ENCODE measurements at places on chromosomes 12 and 14. TPM values are rescaled to one million over a fixed set of nuclear protein-coding genes. Genes with fewer than 3 reads are reported as not detected.

DNA sequence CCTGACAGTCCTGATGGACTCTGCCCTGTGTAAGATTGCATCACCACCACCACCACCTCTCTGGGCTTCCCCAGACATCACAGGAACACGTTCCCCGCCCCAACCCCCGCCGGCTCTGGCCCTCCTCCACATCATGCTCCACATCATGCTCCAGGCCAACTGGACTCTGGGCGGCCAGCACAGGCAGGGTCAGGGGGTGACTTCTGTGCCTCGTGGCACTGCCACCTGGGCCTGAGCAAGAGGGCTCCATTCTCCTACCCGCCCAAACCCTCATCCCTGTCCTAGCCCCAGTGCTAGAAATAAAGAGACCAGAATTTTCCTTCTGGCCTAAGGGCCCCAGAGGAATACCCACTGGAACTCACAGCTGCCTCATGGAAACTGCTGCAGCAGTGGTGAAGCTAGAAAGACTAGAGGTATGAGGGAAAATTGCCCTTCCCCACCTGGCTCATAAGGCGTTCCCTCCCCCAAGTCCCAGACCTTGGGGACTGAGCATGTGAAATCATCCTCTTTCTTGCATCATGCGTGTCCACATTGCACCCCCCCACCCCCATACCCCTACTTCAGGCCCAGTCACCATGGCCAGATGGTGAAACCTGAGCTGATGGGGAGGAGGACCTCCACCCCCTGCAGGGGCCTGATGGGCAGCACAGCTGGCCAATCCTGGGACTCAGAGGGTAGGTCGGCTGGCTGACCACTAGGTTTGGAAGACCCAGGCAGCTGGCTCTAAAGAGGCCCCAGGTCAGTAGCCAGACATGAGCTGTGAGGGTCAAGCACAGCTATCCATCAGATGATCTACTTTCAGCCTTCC lies at the start of gene INHBE:
TSS of gene INHBE (plus strand) at position 742 of the 808 bp plus-strand sequence. CDS start 230 bp downstream, outside the sequence.
- no peak for DNase-seq

GRCh38 chr12:56103823-56104108 lies 593 bp upstream of the PA2G4 start:
- DNase-seq: no peak

GRCh38 chr12:101655393-101655792 lies 42.0 kb upstream of the CHPT1 start:
- no peak for DNase-seq

- DNase-seq: no peak
These were observed 3.7 kb upstream of the IFFO1 start for GRCh38 chr12:6559500-6559899.

DNA sequence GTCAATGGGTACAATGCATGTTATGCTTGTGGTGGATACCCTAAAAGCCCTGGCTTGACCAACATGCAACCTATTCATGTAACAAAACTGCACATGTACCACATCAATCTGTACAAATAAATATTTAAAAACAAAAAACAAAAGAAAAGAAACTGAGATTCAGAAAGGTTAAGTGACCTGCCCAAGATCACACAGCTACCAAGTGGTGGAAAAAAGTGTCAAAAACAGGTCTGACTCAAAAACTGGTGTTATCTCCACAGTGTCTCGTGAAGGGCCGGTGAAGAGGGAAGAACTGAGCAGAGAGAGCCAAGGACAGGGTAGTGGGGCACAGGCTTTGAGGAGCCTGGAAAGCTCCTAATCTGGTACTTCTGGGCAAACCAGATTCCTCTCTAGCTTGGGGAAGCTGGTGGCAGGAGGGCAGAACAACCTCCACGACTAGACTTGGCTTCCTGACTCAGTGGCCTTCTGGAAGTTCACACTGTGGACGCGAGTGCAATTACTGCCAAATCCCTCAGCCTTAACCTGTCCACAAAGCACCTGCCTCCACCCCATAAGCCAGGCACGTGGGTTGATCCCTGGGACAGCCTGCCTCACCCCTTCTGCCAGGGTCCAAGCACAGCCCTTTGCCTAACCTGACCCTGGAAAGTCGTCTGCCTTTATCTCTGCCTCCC lies 15.6 kb downstream of the ZBTB39 start:
- DNase-seq: no peak

DNA sequence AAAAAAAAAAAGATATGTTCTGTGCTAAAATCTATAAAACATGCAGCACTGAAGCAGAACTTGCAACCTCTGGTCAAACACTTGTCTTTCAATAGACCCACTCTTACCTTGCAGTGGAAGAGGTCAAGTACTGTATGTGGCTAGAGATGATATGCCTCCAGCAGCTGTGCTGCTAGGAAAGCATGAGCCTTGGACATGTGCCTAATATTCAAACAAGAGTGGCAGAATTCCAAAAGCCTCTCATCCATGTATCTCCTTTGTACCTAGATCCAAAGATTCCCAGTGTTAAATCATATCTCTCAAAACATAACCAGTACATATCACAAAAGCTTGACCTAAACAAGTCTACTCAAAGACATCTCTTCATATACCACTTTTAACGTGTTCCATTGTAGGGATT lies 105.0 kb upstream of the CPNE8 start:
- DNase-seq: no peak

- DNase-seq: no peak
These were observed 13.1 kb downstream of the CBX5 start for GRCh38 chr12:54266852-54267251.

GRCh38 chr14:61603736-61604135 lies 91.6 kb upstream of the HIF1A start:
- DNase-seq: no peak

GRCh38 chr14:43671716-43672485 lies 835.2 kb downstream of the FSCB start:
- no peak for DNase-seq

DNA sequence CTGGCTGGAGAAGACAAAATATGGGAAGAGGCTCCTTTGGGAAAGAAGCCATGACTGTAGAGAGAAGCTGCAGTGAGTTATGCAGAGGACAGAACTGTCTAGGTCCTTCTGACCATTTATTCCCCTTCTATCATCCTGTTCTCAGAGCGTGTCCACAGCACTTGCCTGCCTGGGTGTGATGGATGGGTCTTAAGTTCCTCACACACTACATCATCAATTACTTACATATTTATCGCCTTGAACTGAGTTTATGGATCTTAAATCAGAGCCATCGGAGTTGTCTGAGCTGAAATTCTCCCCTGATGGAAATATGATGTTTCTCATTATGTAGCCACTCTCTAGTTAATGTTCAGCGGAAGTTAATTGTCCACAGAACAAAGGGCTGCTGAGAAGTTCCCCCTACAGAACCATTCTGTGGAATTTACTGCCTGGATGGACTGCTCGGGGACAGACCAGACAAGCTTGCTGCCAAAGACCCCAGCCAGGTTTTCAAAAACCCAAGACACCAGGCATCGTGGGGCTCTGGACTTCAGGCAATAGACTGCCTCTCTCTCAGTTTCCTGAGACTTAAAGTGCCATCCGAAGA lies 232.5 kb upstream of the NOS1 start:
- no peak for DNase-seq

DNA sequence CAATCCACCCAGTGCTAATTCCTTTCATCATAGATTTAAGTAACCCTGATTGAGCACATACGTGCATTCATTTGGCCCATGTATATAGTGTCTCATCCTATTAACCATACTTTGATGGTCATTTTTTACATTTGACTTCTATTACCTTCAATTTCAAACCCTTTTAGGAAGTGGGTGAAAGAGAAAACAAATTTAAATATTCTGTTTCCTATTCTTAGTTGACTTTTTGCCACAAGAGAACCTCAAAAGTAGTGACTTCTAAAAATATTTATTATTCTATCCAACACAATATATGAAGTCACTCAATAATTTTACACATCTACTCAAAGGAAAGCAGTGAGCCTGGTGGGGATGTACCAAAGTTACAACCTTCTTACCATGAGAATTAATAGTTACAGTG lies 164.9 kb downstream of the CEP128 start:
- no peak for DNase-seq

- DNase-seq: no peak
These were observed 122.1 kb upstream of the ARHGAP5 start for GRCh38 chr14:31954991-31955390.

DNA sequence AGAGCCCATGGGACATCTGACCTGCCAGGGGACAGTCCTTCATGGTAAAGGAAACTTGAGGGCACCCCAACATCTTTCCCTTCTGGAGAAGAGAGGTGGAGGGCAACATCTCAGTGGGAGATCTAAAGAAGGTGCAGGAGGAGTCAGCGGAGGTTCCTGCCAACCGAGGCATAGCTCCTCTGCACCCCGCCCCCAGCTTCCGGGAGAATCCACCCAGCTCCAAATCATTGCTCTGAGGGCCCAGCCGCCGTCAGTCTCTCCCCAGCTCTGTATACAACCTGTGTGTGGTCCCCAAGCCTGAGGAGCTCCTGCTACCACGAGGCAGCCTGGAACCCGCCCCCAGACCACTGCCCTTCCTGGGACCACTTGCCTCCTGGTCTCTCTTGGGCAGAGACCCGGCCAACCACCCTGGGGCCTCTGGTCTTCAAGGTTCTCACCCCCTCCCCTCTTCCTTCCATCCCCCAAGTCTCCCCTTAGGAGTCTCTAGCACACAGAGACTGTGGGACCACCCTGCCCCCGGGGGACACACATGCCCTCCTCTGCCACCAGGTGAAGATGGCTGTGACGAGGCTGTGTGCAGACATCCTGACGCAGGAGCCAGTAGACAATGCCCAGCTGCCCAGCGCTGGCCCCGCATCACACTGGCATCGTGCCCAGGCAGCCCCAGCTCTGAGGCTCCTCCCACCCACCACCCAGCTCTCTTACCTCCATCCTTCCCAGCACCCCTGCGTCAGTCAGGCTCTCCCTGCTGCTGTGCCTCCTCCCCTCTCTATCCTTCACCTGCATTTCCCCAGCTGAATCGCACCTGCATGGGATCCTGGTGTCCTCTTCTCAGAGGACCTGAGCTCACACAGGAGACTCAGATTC lies 13.0 kb upstream of the NUDT14 start:
- DNase-seq: no peak

DNA sequence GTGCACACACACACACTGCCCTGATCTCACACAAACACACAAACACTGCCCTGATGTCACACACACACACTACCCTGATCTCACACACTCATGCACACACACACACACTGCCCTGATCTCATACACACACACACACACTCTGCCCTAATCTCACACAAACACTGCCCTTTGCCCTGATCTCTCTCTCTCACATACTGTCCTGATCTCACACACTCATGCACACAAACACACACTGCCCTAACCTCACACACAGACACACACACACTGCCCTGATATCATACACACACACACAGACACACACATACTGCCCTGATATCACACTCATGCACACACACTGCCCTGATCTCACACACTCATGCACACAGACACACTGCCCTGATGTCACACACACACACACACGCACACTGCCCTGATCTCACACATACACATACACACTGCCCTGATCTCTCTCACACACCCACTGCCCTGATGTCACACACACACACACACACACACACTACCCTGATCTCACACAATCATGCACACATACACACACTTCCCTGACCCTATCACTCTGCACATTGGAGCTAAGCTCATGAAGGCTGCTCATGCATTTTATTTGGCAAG lies 97.6 kb upstream of the DIO3 start:
- no peak for DNase-seq

DNA sequence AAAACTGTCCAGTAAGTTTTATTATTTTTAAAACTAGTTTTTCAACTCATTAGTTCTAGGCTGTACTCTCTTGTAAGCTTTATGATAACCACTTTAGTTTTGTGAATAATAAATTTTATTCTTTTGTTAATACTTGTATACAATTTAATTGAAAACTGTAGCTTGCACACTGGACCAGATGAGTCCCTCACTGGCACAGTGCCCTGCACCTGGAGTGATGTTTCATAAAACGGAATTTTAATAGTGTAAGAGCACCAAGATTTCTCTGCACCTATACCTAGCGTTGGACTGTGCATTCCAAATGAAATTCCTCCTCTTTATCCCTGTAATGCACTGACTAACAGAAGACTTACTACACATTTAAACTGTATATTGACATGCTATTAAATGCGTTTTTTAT lies 80.8 kb downstream of the PRIMA1 start:
- DNase-seq: no peak

GRCh38 chr12:18907728-18908127 lies 169.8 kb downstream of the CAPZA3 start:
- DNase-seq: no peak

GRCh38 chr12:19886639-19887064 lies 447.4 kb downstream of the AEBP2 start:
- no peak for DNase-seq

- DNase-seq: no peak
These were observed 40.6 kb downstream of the SLC15A4 start for GRCh38 chr12:128783129-128783574.

GRCh38 chr12:20212658-20213555 lies 155.4 kb upstream of the PDE3A start:
- DNase-seq: peak; percentile 69

DNA sequence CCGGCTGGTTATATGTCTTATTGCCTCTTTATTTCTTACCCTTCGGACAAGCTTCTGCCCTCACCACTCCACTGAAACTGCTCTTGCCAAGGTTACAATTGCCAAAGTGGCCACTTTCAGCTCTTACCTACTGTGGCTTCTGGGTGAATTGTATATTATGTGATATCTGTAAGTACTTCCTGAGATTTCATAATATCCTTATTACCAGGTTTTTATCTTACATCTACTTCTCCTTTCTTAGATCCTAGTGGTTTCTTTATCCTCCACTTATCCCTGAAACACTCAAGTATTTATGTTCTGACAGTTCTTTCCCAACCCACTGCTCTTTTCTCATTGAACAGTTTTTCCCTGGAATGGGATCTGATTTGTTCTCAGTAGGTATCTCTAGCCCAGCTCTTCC lies 10.5 kb downstream of the CELA1 start:
- no peak for DNase-seq

GRCh38 chr14:54094765-54095164 lies 138.1 kb upstream of the BMP4 start:
- DNase-seq: no peak

DNA sequence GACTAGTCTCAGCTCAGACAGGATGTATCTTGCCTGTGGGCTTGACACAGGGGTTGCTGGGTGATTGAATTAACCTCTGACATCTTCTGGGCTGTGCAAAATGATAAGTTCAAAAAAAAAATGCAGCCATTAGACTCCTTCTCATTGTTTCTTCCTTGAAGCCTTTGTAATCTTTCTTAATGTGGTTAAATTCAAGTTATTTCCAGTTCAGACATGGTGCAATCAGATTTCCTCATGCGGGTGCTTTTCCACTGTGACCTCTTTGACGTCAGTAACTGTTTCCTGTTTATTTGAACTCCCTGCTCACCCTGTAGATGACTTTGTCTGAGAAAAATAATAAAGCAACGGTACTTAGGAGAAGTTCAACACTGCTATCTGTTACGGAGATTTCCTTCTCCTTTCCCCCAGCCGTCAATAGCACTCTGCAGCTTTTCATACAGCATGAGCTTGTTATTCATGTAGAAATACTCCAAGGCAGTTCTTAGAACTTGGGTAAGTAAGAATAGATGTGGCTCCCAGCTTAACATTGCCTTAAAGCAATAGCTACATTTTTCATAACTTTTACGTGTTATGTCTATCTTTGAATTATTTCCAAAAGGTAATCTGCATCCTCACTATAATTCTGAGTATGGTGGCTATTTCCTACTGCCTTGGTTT lies 155.5 kb downstream of the PRKCH start:
- no peak for DNase-seq

The FOXA1 gene
- not detected for total RNA-seq

The BCAT1 gene
- 36.1 TPM for total RNA-seq

The AQP6 gene
- total RNA-seq: not detected

The IRAK3 gene
- 35.8 TPM for total RNA-seq

The MFAP5 gene
- 153 TPM for total RNA-seq

The KTN1 gene
- 130 TPM for total RNA-seq
